NCI-H1105 (cell line): ENCODE measurements at places on chromosomes 5 and 9.

GRCh38 chr5:127014573-127014972, 15.8 kb downstream of the MARCHF3 start:
- DNase-seq = no peak

DNA sequence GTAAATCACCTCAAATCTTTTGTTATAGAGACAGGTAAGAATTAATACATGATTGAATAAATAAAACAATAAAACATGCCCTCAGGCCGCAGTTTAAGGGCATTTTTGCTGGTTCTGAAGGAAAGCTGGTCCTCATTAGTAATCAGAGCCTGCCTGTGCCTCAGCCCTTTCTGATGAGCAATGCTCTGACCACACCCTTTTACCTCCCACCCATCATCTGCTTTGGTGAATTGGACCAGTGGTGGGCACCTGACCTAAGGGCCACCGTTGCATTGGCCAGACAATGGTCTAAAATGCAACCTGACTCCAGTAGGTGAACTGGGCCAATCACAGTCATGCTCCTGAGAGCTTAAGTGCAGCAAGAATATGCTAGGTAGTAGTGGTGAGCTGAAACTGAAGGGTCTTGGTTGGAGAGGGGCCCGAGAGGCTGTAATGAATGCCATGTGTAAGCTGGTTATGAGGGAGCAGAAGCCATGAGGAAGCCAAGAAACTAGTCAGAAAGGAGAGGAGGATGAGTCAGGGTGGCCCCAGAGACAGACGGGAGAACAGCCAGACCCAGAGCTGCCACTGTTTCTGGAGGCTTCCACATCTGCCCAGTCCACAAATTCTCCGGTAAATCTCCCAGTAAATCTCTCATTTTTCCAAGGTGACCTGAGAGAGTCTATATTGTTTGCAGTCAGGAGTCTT, 45.5 kb upstream of the ZSWIM6 start:
- no peak for DNase-seq

GRCh38 chr5:15260356-15261268, 239.4 kb upstream of the FBXL7 start:
- no peak for DNase-seq

DNA sequence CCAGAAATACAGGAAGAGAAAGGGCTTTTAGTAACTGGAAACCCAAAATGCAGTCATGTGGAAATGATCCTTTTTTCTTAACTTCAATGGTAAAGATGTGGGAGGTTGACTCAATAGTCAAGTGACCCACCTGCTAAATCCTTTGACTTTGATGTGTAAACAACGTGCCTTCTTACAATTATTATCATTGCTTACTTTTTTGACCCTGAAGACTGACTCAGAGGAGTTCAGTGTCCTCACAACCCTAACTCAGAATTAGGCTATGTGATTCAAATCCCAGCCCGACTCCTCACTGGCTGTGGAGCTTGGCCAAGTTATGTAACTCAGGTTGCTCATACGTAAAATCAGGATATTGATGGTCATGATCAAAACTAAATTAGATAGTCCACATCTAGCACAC, 27.9 kb downstream of the ANXA1 start:
- DNase-seq = no peak

DNA sequence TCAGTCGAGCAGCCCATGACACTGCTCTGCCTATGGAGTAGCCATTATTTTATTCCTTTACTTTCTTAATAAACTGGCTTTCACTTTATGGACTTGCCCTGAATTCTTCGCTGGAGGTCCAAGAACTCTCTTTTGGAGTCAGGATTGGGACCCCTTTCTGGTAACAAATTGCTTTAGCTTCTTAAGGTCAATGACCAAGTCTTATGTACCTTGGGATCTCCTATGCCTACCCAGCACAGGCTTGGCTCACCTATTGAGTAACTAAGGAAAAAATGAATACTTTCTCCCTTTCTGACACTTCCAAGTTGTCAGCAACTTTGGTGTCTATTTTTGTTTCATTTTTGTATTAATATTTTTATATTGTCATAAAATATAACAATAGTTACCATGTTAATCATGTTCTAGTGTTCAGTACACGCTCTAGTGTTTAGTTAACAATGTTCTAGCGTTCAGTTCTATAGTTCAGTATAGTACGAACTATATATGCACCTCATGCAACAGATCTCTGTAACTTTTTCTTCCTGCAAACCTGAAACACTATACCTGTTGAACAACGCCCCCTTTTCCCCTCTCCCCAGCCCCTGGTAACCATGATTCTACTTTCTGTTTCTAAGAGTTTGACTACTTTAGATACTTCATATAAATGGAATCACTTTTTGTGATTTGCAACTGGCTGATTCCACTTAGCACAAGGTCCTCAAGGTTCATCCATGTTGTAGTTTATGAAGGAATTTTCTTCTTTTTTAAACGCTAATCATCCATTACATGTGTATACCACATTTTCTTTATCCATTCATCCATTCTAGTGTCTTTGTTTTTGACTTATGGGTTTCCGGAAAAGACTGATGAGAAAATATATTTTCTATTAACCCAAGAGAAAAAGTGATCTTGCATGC, 1.8 kb upstream of the RHOBTB3 start:
- DNase-seq = no peak

DNA sequence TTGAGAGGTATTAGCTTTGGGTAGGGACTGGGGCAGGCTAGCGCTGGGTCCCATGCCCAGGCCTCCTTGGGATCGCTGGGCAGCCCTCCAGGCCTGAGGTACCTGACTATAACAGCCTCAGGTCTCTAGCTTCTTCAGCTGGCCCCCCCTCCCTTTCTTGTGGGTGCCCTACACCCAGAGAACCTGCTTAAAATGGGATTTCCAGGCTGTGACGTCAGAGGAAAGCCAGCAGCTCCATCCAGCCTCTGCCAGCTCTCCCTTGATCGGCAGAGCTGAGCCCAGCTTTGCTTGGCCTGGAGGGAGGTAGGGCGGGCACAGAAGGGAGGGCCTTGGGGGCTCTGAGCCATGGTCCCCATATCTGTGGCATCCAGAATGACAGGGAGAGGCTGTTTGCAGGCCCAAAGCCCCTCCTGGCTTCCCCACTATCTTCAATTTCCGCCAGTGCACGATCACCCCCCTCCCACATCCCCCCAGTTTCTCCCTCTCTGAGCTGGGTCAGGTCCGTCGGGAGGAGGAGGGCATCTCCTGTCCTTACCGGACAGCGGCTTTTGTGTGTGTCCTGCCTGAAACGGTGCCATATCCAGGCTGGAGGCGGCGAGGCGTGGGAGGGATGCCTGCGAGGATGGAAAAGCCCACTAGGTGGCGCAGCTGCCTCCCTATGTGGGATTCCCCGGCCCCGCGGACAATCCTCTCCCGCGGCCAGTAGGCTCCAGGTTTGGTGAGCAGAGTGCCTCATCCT, 10.8 kb downstream of the REEP2 start:
- DNase-seq = no peak

- DNase-seq = no peak
Measured at GRCh38 chr9:14272927-14273528, 40.9 kb downstream of the NFIB start.

DNA sequence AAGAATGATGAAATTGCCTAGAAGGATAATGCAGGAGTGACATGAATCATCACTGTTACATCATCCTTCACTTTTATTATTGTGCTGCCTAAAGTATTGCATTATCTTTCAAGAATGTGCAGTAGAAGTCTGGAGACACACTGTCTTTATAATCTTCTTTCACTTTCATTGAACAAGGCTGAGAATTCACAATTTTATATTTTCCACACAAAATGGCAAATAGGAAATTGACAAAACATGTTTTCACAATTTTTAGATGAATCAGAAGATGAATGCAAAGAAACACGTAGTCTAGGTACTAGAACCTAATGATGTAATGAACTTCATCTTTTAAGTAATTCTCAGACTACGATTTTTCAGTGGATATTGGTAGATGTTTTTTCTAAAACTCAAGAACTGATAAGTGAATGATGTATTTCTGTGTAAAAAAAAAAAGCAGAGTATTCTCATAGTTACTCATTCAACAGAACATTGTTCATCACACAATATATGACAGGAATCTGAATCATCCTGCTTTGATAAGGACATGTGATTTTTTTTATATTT, 131.5 kb upstream of the GRHPR start:
- DNase-seq = no peak

DNA sequence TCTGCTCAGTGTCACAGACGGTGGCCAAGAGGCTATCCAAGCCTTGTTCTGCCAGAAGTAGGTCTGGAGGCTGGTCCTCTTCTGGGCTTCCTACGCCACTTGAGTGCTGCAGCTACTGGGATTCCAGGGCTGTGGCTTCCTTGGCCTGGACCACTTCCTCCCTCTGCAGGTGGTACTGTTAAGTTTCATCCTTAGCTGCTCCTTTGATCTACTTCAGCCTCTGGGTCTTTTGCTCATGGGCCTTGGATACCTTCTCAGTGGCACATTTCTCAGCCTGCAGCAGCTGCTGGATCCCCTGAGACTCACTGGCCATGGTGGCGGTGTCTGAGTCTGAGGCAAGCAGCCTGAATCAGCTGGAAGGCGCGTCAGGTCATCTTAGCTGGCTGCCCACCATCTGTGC, 10.3 kb downstream of the CNOT8 start:
- DNase-seq = no peak

DNA sequence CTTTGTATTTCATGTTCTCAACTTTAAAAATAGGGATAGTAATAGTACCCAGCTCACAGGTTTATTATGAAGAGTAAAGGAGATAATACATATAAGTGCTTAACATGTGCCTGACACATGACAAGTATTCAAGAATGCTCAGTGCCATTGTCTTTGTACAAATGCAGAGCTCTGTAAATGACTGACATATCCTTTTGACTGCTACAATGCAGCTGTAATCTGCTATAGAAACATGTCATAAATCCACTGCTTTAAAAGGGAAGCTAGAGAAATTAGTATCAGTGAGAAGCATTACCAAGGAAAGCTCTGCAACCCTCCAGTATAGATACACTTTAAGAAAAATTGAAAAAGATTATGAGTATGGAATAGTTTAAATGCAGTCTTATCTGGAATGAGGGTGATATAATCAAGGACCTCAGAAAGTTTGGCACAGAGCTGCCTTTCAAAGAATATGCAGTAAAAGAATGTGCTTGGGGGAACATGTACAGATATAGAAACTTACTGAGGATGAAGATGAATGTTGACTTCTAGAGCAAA, 17.9 kb downstream of the ERAP1 start:
- no peak for DNase-seq

GRCh38 chr5:7548596-7548995, 152.7 kb downstream of the ADCY2 start:
- peak; percentile 92 for DNase-seq

DNA sequence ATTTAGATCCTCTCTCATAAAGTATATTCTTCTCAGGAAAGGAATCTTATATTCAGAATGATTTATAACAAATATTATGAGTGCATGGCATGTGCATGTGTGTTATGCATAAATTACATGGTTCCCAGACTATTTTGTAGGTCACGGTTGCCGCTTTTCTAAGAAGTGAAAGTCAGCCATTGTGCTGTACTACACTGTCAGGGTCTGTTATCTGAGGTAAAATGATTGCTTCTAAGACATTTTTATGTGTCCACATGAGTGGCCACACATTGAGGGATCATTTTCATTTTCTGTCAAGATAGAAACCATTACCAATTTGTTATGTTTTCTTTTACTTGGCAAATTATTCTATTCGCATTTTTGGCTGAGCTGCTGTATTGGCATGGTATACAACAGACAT, 210.8 kb downstream of the CWC27 start:
- DNase-seq = no peak

- DNase-seq = no peak
Measured at GRCh38 chr5:177501874-177502678, 4.7 kb upstream of the PDLIM7 start.

GRCh38 chr5:159202151-159202550, 7.2 kb downstream of the RNF145 start:
- no peak for DNase-seq

DNA sequence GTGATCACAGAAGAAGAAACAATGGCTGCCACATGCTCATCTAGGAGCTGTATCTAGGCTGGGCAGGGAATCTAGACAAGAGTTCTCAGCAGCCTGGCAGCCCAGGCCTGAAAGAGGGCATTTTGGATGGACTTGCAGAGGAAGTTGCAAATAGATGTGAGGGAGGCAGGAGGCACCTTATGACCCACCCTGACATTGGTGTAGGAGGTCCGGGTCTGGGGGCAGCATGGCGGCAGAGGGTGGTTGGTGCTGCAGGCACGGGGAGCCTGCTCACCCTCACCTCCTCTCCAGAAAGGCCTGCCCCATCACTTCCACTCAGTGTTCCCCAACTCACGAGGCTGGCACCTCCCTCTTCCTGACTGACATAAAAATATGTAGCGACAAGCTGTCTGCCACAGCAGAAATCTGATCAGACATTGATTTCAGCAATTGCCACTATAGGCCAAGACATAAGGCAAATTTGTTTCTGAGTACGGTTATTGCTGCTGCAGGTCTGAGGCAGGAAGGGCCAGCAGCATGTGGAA, 217.6 kb downstream of the PBX3 start:
- no peak for DNase-seq

DNA sequence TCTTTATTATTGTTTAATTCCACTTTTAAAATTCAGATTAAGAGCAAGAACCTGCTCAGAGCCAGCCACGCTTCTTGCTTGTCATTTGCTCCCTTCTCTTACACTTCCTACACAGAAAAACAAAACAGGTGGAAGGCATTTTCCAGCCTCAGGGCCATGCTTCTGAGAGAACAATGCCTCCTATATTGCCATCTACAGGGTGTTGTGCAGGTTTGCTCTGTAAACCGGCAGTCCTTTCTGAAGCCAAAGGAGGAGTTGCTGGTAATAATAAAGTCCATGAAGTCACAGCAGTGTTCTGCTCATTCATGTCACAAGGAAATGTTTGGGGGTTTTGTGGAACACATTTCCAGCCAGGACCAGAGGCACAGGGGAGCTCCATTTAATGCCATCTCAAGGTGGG, 16.1 kb upstream of the PRLR start:
- DNase-seq = no peak

GRCh38 chr5:10503997-10504793, 59.7 kb upstream of the ANKRD33B start:
- DNase-seq = no peak

- DNase-seq = no peak
Measured at GRCh38 chr9:37917801-37918664, 14.1 kb upstream of the SLC25A51 start.

GRCh38 chr5:57225553-57225952, 51.7 kb downstream of the GPBP1 start:
- DNase-seq = no peak

- no peak for DNase-seq
Measured at GRCh38 chr9:92966518-92966800, 19.1 kb downstream of the FGD3 start.

GRCh38 chr5:33311893-33312292, 128.9 kb upstream of the TARS1 start:
- no peak for DNase-seq

DNA sequence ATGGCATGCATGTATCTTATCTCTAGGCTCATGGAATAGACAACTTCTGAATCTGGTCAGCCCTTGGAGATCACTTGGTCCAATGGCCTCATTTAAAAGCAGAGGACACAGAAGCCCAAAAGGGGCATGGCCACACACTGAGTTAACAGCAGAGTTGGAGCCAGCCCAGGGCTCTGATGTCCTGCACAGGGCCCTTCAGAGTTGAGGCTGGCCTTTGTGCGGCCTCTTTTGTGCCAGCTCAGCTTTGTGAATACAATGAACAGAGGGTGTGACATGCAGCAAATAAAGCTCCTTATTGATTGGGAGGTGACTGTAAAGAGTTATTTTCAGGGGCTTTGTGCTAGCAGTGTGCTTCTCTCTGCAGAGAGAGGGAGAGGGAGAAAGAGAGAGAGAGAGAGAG, 150.1 kb upstream of the STK32A start:
- no peak for DNase-seq

- DNase-seq = peak; percentile 39
Measured at GRCh38 chr9:98796364-98797101, at the start of gene ANKS6. Gene ANKS6, minus strand, starts transcription at chr9:98796555. Its CDS starts 64 bp downstream, at chr9:98796491.

- DNase-seq = no peak
Measured at GRCh38 chr5:18686253-18686652, 1052.0 kb downstream of the TAF11L14 start.

- DNase-seq = no peak
Measured at GRCh38 chr5:43104057-43104456, 16.7 kb upstream of the ZNF131 start.
